MG63 (cell line): ENCODE measurements at places on chromosomes 12 and 14.
A peak's percentile ranks its signal among the peaks of the same experiment; 100 is the strongest.

GRCh38 chr14:71923513-71923912 is 8.7 kb upstream of the RGS6 start:
- DNase-seq = no peak

DNA sequence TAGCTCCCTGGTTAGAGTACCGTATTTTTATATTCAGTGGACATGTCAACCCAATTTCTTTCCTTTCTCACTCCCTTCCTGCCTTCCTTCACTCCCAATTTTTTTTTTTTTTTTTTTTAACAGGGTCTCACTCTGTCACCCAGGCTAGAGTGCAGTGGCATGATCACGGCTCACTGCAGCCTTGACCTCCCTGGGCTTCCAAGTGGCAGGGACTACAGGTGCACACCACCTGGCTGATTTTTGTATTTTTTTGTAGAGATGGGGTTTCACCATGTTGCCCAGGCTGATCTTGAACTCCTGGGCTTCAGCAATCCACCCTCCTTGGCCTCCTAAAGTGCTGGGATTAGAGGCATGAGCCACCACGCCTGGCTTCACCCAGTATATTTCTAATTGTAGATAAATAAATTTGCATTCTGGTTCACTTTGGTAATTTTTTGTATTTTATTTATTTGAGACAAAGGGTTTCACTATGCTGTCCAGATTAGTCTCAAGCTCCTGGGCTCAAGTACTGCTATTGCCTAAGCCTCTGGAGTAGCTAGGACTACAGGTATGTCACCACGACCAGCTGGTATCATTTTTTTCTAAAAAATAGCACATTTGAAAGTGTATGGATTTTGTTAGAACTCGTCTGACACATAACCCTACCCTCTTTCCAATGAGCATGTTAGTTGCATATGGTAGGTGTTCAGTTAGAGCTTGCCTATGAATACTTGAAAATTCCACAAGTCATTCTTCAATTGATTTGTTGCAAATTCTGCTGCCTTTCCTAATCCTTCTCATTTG is 15.7 kb downstream of the SLC38A2 start:
- no peak for DNase-seq

- DNase-seq = no peak
These were observed 3.9 kb downstream of the TNFRSF1A start for GRCh38 chr12:6337958-6338433.

DNA sequence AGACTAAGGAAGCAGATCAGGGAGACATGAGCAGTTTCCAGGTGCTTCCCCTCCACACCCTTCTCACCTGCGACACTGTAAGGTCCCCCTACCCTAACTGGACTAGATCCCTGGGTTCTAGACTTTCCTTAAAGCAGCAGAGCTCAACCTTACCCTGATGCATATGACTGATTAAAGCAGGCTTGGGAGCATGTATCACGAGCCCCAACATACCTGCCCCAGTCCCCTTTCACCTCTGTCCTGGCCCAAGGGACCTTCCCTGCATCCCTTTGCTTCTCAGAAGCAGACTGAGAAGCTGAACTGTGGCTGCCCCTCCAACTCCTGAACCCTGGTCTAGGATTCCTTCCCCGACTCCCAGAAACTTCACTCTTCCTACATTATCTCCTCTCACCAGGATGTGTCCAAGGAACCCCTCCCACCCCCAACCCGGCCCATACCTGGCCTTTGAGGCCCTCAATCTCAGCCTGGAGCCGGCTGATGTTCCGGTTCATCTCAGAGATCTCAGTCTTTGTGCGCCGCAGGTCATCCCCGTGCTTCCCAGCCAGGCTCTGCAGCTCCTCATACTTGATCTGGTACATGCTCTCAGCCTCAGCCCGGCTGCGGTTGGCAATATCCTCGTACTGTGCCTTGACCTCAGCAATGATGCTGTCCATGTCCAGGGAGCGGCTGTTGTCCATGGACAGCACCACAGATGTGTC is 5.4 kb downstream of the KRT8 start:
- DNase-seq = no peak

- no peak for DNase-seq
These were observed 15.3 kb upstream of the NOXRED1 start for GRCh38 chr14:77438596-77438995.

DNA sequence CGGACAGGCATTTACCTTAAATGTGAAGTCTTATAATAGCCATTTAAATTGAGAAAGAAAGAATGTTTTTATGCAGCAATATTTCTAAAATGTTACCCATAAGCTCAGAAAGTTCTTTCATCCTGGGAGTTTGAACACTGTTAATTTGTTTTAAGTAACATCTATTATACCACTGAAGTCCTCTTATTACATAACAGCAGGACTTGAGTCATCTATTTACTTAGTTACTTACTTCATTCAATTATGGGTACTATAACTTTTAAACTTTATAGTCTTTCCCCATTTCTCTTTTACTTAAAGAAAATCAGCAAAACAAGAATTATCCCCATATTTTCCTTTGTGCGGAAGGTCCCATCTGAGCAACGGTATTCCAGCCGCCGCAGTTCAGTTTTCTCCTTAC is 473.1 kb downstream of the ETNK1 start:
- no peak for DNase-seq

DNA sequence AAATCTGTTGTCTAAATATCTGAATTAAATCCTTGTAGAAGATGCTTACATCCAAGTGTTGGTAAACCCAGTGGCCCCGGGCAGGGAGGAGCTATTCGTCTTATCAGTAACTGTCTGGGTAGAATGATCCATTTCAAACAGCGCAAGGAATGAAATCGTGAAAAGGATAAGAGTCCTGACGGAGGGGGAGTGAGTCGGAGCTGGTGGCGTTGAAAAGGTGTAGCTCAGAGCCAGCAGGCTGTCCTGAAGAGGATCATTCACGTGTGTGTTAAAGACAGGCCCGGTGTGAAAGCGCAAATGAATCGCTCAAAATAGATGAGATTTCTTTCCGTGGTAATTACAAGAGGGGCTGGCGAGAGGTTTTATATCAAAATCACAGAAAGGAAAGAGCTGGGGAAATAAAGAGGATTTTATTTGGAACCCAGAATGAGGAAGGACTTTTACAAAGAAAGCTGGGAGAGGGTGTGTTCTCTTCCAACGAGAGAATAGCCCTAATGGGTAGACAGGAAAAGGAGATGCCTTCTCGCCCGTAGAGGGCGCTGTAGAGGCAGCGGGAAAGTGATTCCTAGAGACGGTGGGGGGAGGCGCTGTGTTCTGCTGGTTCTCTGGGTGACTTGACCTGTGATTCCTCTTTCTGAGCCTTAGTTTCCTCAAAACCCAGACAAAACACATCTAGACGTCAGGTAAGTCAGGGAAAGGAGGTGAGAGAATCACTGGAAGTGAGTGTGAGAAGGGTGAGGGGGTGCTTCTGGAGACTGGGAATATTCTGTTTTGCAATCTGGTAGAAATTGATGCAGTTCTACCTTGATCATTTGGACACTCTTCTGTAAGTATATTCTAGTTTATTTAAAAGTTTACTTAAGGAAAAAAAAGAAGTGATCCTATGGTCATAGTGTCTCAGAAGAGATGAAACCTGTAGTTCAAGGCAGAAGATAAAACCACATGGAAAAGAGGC is 39.3 kb downstream of the SRRM4 start:
- DNase-seq = peak; percentile 26

- no peak for DNase-seq
These were observed 50.5 kb downstream of the SLC6A12 start for GRCh38 chr12:163406-163986.

- no peak for DNase-seq
These were observed 903.1 kb downstream of the BCL11B start for GRCh38 chr14:98368916-98369315.

DNA sequence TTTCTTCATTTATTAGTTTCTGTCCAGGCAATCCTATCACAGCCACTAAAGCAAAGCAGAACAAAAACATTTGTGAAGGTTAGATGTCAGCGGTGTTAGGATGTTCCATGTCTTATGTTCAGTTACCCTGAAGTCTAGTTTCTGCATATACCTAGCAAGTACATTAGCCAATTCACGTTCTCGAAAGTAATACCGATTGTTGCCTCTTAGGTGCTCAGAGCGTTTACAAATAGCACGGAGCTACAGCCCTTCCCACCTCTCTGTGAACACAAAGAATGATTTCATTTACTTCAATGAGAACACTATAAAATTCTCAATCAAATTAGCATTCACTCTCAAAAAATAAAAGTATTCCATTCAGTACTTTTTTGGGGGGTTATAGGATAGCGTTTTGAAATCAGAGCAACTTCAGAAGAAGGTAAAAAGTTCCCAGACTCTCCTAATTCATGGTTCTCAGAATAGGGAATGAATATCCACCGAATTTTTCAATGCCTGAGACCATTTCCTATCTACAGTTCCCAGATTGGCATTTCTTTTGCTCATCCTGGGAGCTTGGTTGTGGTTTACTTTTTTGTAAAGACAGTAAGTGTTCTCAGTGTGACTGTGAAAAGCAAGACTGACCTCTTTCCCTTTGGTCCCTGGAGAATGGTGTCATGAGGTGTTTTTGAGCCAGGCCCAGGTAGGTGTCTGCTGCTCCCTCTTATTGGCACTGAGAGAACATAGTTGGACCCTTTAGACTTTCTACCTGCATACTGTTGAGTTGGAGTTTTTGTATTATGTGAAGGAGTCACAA is 488.0 kb upstream of the RGS6 start:
- DNase-seq = no peak

DNA sequence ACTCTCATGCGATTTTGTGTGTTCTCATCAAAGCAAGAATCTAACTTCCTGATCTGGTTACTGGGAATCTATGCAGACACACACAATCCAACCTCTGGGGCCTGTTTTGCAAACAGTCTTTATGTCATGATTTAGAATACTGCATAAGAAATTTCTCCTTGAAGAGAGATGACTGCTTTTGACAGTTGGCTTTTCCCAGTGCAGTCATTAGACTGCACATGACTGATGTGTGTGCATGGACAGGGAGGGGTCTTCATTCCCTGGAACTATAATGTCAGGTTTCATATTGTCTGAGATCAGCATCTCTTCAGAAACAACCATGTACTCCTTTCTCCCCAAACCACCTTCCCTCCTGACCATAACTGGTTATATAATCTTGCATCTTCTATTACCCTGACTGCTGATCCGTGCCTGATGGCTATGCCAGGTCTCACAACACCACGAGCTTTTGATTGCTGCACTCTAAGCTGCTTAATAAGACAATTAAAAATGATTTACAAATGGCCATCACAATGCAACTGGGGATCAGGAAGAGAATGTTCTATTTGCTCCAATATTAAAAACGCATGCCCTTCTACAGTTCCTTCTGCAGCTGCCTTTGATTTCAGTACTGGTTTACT is 995.4 kb downstream of the NRXN3 start:
- DNase-seq = no peak

GRCh38 chr12:3962631-3963483 is 89.7 kb upstream of the PARP11 start:
- no peak for DNase-seq

DNA sequence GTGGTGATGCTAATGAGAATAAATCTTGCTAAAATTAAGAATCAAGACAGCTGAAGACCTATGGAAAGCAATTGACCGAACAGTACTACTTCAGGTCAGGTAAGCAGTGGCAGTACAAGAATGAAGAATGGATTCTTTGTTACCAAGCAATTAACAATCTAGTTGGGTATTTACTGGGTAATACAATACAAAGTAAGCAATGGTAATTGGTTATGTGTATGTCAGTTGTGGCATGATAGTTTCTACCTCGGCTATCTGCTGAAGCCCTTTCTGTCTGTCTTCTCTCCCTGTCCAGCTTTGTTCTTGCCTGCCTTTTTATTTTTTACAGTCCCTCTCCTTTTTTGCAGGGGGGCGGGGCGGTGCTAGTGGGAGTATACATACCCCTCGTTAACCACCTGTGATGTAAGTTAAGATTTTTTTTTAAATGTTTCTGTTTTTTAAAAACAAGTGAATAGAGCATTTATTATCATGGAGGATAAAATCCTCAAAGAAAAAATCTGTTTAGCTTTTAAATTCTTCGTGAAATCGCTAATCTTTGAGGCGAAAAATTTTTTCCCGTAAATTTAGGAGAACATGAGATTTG is 75.9 kb downstream of the RCOR1 start:
- DNase-seq = no peak
